ENCODE measurements at places on chromosomes 3 and 15.
A peak's percentile ranks its signal among the peaks of the same experiment; 100 is the strongest.

DNA sequence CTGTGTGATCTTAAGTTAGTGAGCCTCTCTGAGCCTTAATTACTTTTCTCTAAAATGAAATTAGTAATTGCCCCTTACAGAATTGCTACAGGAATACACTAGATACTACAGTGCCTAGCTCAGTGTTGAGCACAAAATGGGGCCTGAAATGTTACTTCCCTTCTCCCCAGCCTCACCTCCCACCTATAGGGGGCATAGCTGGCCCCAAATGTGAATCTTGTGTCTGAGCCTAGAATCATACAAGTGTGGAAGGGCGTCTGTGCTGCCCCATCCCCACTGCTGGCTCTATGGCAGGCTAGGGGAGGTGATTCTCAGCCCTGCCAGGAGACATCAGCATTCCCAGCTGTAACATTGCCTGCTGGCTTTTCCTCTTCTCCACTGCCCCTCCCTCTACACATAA lies 42.7 kb downstream of the IFT122 start:
- no peak for DNase-seq

GRCh38 chr15:47673232-47673761 lies 44.0 kb upstream of the SEMA6D start:
- peak; percentile 77 for DNase-seq

DNA sequence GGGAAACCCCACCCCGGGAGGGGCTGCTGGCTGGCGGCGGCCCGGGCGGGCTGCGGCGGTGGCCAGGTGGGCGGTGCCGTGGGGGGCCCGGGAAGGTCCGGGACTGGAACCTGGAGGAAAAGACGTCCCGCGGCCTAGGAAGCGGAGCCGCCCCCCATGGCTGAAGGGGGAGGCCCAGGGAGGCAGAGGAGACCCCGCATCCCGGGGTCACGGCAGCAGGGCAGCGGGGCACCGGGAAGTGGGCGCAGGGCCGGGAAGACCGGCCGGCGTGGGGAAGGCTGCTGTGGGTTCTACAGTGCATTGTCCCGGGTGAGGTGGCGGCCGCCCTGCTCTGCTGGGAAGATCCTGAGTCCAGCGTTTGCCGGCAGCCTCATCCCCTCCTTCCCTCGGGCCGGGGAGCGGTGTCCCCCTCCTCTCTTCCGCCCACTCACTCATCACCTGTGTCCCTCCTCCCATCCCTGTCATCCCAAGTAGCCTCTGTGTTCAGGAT lies 525 bp upstream of the FSTL1 start:
- peak; percentile 38 for DNase-seq

DNA sequence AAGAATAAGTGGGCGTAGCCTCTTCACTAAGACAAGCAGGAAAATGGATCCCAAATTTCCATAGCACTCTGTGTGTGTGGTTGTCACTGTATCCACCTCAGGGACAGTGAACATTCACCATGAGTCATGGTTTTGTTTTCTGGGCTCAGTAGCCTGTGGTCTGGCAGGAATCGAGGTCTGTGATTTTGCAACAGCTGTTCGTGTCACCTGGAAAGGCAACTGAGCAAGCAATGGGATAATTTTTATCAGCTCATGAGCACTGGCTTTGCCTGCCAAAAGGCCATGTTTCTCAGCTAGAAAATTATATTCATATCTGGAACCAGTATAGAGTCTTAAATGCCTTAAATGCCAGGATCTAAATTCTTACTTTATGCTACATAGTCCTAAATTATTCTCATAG lies 60.9 kb downstream of the STRIT1 start:
- DNase-seq, result peak; percentile 69

- DNase-seq, result no peak
Observed at GRCh38 chr3:182491577-182491976, 301.7 kb upstream of the ATP11B start.

DNA sequence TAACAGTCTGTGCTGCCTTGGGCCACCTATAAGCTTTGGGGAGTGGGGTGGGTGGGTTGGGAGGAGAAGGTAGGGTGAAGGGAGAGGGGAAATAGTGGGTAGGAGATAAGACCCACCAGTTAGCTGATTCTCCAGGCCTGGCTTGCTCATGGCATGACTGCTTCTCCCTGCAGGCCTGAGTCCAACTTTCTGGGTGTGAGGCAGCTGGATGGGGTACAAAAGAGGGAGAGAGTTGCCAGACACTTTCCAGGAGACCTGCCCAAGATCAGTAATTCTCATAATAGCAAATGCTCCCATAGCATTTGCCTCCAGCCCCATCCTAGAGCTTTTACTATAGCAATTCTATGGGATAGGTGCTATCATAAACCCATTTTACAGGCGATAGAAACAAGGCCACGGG lies 7.7 kb downstream of the CGNL1 start:
- peak; percentile 77 for DNase-seq

DNA sequence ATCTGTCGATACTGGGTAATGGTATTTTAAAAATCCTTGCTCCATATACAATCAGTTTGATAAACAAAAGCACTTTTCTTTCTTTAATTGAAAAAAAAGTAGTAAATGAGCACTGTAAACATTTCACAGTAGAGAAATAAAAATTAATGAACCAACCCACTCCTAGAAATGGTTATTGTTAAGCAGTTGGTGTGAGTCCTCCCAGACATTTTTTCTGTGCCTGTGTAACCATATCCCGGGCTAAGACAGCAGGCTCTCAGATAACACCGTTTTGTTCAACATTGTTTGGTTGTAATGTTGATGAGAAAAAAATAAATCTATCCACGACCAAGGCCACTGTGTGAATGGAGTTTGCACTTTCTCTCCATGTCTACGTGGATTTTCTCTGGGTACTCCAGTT lies 42.6 kb downstream of the PXK start:
- no peak for DNase-seq

DNA sequence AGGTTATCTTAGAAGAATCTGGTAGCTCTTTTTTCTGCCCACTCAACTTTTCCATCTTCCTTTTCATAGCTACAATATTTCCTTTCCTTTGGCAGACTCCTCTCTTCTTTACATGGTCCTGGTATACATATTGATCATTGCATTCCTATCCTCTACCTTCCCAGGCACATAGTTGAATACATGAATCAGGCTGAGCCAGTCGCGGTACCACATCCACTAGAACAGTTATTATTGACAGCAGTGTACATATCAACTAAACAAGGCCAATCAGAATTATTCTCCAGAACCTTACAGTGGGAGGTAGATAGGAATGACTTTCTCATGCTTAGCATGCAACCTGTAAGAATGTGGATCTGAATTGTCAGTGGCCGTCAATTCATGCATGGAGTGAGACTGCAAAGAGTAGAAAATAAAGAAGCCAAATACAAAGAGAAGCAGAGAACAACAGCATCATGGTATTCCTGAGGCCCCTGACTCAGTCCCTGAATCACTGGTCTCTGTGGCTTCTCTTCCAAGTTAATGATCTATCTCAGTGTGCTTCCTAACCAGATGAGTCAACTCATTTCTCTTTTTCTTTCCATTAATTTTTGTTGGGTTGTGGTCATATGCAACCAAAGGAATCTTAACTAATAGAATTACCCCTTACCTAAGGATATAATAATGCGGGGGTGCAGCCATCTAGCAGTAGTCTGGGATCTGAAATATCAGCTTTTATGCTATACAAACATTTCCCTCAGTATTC lies 60.9 kb upstream of the DCBLD2 start:
- DNase-seq, result no peak

GRCh38 chr3:105051972-105052371 lies 314.7 kb upstream of the ALCAM start:
- no peak for DNase-seq

DNA sequence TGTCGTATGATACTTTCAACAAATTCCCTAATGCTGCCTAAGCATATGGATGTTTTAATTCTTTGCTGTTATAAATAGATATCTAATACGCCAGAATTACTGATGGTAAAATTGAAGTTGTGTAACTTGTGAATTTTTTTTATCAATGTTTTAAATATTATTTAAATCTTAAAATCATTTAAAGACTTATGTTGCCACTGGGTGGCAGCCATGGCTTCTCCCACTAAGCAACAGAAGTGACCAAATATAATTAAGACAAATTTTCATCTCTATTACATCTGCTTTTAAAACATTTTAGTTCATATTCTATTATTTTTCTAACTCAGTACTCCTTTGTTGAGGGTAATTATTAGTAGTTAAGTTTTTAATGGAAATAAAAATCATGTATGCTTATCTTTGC lies 8.1 kb upstream of the IL20RB start:
- no peak for DNase-seq

- no peak for DNase-seq
Observed at GRCh38 chr3:16114930-16115329, 59.5 kb upstream of the GALNT15 start.

GRCh38 chr15:40002295-40002694 lies 36.7 kb downstream of the SRP14 start:
- DNase-seq, result no peak

DNA sequence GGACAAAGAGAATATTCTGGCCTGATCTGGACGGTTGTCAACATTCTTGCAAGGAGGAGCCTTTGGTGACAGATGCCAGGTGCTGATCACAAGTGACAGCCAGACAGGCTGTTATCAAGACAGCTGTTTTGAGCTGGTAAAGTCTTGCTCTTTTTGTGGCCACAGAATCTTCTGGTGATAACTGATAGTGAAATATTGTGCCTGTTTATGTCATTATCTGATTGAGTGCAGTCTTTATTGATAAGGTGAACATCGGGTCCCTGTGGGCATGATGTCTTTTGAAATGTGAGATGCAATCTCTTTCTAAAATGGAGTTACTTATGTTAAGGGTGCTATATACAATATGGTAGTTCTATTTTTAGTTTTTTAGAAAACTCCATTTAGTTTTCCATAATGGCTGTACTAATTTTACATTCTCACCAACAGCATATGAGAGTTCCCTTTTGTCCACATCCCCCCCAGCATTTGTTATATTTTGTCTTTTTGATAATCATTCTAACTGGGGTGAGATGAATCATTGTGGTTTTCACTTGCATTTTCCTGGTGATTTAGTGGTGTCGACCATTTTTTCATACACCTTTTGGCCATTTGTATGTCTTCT lies 10.7 kb downstream of the CEP63 start:
- no peak for DNase-seq

- no peak for DNase-seq
Observed at GRCh38 chr3:10875914-10876313, 59.9 kb downstream of the SLC6A11 start.

GRCh38 chr3:146223401-146224373 lies 27.2 kb downstream of the PLSCR4 start:
- no peak for DNase-seq

DNA sequence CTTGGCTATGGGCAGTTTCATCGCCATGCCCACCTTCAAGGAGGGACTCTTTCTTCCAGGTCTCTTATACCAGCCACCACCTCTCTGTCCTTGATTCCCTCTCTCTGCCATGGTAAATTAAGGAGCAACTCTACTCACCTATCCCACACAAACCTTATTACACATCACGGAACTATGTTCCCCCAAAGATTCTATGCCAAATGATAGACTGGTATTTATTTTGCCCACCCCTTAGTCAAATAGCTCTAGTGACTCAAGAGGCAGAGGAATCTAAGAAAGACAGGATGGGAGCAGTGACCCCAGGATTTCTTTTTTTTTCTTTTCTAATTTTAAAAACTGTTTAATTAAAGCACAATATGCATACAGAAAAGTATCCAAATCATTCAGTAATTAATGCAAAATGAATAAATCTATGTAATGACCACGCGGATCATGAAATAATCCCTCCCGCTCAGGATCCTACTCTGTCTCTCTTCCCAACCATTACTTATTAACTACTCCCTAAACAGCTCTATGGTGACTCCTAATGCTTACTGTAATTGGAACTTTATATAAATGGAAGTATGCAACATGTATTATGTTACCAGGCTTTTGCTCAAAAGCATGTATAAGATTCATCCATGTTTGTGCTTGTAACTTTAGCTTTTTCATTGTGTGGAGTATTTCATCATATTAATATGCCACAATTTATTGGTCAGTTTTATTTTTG lies 410.8 kb upstream of the RASGRP1 start:
- DNase-seq, result no peak

GRCh38 chr3:177523067-177523675 lies 325.9 kb upstream of the TBL1XR1 start:
- no peak for DNase-seq

DNA sequence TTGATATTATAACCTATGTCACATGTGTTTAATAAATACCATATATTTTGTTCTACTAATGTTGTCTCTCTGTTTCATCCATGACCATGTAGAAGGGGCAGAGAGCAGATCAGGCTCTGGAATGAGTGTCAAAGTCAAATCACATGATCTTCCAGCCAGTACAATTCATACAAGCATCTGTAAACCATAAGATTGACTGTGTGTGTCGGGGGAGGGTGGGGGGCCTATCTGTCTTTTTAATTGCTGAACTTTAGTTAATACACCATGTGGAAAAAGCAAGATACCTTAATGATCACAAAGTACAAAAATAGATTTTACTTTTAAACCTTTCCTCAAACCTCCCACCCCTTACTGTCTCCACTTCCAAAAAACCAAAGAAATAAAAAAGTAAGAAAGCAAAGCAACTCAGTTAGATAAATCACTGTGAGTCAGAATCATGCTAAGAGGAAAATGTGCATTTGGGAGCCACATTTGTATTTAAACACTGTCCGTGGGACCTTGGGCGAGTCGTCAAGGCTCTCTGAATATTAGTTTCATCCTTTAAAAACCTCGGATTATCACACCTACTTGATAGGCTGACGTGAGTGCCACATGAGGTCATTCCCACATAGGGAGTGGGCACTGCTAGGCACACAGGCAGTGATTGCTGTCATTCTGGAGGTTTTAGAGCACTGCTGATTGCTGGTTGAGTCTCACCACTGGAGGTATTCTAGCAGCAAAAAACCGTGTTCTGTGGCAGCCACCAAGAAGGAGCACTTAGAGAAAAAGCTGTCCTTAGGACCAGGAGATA lies 21.0 kb upstream of the POLR2M start:
- DNase-seq, result no peak

DNA sequence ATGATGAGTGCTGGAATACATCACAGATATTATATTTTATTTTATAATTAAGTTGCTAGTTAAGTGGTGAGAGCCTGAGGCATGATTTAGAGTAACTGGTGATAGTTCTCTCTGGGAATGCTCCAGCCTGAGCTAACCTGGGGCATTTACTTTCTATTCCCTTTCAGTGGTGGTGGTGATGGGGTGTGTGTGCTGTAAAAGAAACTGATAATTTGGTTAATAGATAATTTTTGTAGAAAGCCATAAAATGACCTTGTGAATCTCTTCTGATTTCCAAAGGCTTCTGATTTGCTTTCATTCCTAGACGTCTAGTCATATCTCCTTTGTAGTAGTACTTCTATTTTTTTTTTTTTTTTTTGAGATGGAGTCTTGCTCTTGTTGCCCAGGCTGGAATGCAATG lies 46.8 kb upstream of the DPPA4 start:
- no peak for DNase-seq

DNA sequence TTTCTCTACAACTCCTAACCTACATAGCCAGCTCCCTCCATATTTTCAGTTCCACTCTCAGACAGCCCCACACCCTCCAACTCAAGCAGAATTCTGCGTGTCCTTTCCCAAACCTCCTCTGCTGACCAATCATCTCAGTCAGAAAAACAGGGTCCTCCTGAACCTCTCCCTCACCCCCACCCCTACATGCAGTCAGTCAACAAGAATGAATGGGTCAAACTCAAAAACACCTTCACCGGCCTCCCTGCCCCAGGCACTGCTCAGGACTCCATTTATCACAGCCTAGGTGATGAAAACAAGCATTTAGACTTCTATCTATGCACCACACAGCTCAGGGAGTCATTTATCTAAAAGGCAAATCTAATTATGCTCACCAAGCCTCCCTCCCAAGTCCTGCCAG lies 32.4 kb downstream of the MYL3 start:
- no peak for DNase-seq
